Erythroblast (primary cell): ENCODE measurements at places on chromosomes 3 and 15.
A peak's percentile ranks its signal among the peaks of the same experiment; 100 is the strongest.

DNA sequence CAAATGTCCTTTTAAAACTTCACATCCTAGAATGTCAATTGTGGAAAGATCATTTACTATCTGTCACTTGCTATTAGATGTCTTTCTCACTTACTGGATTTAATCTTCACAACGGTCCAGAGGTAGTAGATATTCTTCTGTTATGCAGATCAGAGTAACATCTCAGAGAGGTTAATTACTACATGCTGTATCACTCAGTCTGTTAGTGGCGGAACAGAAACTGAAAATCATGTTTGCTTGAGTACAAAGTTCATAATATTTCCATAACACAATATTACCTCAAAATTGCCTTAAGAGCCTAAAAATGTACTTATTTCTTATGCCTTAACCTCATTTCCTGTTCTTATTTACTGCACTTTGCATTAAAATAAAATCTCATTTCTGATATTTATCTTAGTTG lies 28.6 kb upstream of the GPR149 start:
- no peak for DNase-seq

DNA sequence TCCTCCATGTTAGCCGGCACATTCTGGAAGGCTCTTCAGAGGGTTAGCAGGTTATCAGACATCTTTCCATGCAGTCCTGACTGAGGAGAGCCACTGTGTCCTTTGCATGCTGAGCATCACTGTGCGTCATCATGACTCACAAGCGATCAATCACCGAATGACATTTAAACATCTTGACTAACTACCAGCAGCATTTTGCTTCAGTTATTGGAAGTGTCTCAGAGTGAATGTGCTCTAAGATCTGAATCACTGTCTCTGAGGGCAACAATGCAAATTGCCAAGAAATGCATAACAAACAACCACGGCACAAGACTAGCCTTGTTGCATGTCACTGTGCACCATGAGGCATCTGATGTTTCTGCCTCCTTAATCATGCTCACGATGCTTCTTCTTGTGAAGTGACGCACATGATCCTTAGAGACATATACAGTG lies 18.3 kb upstream of the ATP8B4 start:
- no peak for DNase-seq

GRCh38 chr15:98905963-98906711 lies 101.5 kb downstream of the PGPEP1L start:
- no peak for DNase-seq

DNA sequence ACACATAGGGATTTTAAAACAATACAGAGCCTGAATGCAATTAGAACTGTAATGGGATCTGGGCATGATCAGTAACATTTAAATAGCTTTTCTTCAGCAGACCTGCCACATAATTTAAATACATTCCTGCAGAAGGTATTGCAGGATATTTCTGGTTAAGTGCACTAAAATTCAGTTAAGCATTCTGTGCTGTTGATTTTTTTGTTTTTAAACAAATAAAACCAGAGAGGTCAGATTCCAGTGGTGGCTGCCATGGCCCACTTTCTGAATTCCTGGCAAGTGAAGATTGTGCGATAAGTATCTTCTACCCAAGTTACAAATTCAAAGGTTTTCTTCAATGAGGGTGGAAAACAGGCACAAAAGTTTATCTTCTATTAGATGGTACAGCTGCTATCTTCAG lies 98.7 kb downstream of the RAP2B start:
- DNase-seq = no peak

- no peak for DNase-seq
Observed at GRCh38 chr3:46898321-46899150, 21.0 kb downstream of the PTH1R start.

DNA sequence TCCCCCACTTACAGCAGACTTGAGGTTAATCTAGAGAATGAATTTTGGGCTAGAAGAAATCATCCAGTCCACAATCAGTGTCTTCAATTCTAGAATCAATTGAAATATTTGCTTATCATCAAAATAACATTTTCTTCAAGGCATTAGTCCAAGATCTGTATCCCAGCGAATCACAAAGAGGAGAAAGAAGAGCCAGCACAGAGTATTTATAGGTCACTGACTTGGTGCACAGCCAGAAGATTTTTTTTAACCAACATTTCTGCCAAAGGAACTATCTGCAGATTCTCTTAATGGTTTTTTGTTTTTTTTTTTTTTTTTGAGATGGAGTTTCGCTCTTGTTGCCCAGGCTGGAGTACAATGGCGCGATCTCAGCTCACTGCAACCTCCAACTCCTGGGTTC lies 178.2 kb downstream of the TNIK start:
- DNase-seq = no peak

- DNase-seq = no peak
Observed at GRCh38 chr3:151346292-151346691, 16.9 kb upstream of the P2RY13 start.

DNA sequence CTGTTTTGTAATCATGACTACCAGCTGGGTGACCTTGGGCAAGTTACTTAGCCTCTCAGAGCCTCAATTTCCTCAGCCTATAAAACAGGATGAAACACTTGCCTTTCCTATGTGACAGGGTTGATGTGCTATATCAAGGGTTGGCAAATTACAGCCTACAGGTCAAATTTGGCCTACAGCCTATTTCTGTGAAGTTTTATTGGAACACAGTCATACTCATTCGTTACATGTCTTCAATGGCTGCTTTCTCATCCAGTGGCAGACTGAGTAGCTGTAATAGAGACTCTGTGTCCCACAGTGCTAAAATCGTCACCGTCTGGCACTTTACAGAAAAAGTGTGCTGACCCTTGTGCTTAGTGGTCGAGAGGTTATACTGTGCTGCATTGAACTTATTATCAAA lies 16.6 kb downstream of the ABHD6 start:
- no peak for DNase-seq

DNA sequence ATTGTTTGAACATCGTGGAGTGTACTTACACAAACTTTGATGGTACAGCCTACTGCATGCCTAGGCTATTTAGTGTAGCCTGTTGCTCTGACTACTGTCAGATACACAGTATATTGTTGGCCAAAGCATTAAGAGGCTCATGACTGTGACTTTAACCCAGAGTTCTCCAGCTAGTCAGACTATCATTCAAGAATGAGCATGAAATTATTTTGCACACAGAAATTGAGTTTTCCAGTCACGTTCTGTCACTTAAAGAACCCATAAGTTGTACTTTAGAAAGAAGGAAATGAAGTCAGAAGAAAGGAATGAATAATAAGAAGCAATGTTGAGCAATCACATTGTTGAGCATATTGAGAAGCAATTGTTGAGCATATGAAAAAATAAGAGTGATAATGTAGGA lies 37.6 kb upstream of the SLC22A13 start:
- no peak for DNase-seq

- no peak for DNase-seq
Observed at GRCh38 chr15:60993008-60993407, 236.1 kb downstream of the RORA start.

- DNase-seq = no peak
Observed at GRCh38 chr3:111517801-111518200, 24.2 kb upstream of the CD96 start.

DNA sequence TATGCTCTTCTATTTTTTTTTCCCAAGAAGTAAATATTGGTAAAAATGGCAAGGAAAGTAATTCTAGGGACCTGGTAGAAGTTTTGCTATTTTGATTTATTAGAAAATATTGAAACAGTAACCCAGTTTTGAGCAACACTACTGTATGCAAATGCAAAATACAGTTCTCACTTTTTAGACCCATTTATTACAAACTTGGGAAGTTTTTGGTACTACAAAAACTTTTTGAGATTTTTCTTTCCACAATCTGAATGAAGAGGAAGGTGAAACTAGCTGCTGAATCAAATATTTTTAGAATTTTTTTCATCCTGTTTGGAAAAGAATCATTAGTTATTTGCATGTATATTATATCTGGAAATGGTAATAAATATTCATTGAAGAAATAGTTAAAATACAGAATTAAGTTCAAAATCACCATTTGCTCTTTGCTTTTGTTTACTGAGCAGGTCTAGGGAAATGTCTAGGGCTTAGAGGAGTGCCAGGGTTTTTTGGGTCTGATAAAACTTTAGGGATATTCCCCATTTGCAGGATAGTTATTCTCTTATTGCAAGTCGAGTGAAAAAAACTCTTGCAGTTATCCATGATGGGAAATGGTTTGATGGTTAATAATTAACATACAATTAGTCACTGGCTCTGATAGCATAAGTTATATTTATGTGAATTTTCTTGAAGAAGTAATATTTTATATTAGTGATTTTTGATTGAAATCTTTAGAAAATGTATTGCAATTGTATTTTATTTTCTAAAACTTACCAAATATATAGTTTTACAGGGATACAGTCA lies 47.0 kb downstream of the TCF12 start:
- DNase-seq = no peak

GRCh38 chr15:74795966-74796625 lies 14.2 kb downstream of the CSK start:
- DNase-seq = no peak

- no peak for DNase-seq
Observed at GRCh38 chr15:35505809-35506208, 40.2 kb downstream of the DPH6 start.

DNA sequence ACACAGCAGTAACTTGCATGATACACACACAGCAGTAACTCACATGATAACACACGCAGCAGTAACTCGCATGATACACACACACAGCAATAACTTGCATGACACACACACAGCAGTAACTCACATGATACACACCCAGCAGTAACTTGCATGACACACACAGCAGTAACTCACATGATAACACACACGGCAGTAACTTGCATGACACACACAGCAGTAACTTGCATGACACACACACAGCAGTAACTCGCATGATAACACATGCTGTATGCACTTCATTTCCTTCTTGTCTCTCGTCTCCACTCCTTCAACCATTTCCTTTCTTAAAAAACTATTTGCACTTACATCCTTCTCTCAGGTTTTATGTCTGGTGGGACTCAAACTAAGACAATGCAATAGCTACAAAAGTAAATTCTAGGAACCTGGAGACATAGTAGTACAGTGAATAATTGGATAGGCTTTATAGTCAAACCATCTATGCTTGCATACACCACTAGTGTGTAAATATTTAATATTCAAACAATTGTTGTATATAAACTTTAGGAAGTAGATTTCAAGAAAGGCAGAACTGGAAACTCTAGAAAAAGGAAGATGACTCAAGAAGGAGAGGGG lies 130.8 kb downstream of the UACA start:
- DNase-seq = peak; percentile 68
